IPS DF 6.9 (cell line): ENCODE measurements at places on chromosomes 5 and 9.

DNA sequence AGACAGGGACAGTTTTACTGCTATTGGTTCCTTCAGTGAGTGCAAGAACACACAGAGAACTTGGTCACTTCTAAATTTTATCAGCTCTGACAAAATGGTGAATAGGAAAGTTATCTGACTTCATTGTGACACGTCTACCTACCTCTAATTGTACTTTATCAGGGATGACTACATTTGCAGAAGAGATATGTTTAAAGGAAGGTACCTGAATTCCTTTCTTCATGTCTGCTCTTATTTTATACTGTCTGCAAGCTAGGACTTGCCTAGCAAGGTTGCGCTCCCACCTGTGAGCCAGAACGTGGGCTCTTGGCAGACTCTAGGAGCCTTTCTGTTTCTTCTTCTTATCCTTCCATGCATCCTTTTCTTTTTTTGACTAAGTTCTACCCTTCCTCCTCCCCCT lies 1.6 kb downstream of the SLC27A6 start:
- peaks cover 6% of the 10 kb centered on the region; the same call in 1 of the 2 replicates for H3K27me3 ChIP-seq
- H3K27ac ChIP-seq = no peak overlapping the region
- no peaks in the 10 kb centered on the region for H3K36me3 ChIP-seq
- no peak for DNase-seq
- H3K4me1 ChIP-seq = peaks cover 2% of the 10 kb centered on the region; the same call in 1 of the 2 replicates

DNA sequence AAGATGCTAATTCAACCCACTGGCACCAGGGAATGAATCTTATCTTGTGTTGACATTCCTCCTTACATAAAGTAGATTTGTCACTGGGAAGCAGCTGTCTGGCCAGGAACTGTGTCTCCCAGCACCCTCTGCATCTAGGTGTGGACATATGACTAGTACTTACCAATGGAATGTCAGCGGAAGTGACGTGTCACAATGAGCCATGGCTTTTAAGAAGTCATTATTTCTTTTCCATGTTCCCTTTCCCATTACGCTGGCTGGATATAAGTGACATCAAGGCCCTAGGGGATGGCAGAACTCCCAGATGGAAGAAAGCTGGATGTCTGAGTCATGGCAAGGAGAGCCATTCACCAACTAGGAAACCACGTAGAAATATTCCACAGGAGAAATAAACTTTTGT lies 84.7 kb upstream of the MAST4 start:
- H3K27ac ChIP-seq = no peak overlapping the region
- no peaks in the 10 kb centered on the region for H3K36me3 ChIP-seq
- no peak for DNase-seq
- H3K27me3 ChIP-seq = no peaks in the 10 kb centered on the region

- H3K36me3 ChIP-seq = no peaks in the 10 kb centered on the region
- no peak overlapping the region for H3K27ac ChIP-seq
- H3K4me1 ChIP-seq = no peaks in the 10 kb centered on the region
- H3K4me3 ChIP-seq = no peak overlapping the region
- H3K27me3 ChIP-seq = no peaks in the 10 kb centered on the region
These were observed 239.7 kb downstream of the MLLT3 start for GRCh38 chr9:20382460-20383071.

- H3K36me3 ChIP-seq = no peaks in the 10 kb centered on the region
- H3K27me3 ChIP-seq = no peaks in the 10 kb centered on the region
- no peak overlapping the region for H3K4me3 ChIP-seq
- no peaks in the 10 kb centered on the region for H3K4me1 ChIP-seq
- no peak for DNase-seq
- H3K27ac ChIP-seq = no peak overlapping the region
These were observed 85.7 kb upstream of the SGCD start for GRCh38 chr5:156241266-156241665.

GRCh38 chr5:173780235-173781234 lies 107.6 kb upstream of the CPEB4 start:
- no peaks in the 10 kb centered on the region for H3K27me3 ChIP-seq
- peaks cover 1% of the 10 kb centered on the region; the same call in 1 of the 2 replicates for H3K4me1 ChIP-seq
- no peak overlapping the region for H3K4me3 ChIP-seq
- no peak for DNase-seq

- H3K4me3 ChIP-seq = no peak overlapping the region
- DNase-seq = no peak
- no peaks in the 10 kb centered on the region for H3K4me1 ChIP-seq
- H3K27ac ChIP-seq = no peak overlapping the region
These were observed 52.1 kb downstream of the SSBP2 start for GRCh38 chr5:81698813-81699212.

- no peak overlapping the region for H3K27ac ChIP-seq
- H3K27me3 ChIP-seq = no peaks in the 10 kb centered on the region
- no peaks in the 10 kb centered on the region for H3K36me3 ChIP-seq
These were observed 20.7 kb upstream of the EBF1 start for GRCh38 chr5:159120446-159120845.

GRCh38 chr5:158701007-158701391 lies 398.7 kb downstream of the EBF1 start:
- no peak overlapping the region for H3K4me3 ChIP-seq
- DNase-seq = no peak
- H3K27ac ChIP-seq = no peak overlapping the region

- DNase-seq = no peak
- no peaks in the 10 kb centered on the region; the same call in 1 of the 2 replicates for H3K4me1 ChIP-seq
- peaks cover 3% of the 10 kb centered on the region; the same call in 1 of the 2 replicates for H3K36me3 ChIP-seq
These were observed 55.0 kb upstream of the BNC2 start for GRCh38 chr9:16925426-16925825.

GRCh38 chr5:1867114-1867814 lies 15.5 kb downstream of the IRX4 start:
- DNase-seq = no peak
- no peak overlapping the region for H3K27ac ChIP-seq
- H3K4me1 ChIP-seq = 0 out of 2 replicates have a peak, but pooled peaks cover 1% of the 10 kb centered on the region
- H3K27me3 ChIP-seq = no peaks in the 10 kb centered on the region
- no peak overlapping the region for H3K4me3 ChIP-seq
- H3K36me3 ChIP-seq = no peaks in the 10 kb centered on the region

GRCh38 chr5:153584126-153584959 lies 93.9 kb downstream of the GRIA1 start:
- H3K27ac ChIP-seq = no peak overlapping the region
- no peaks in the 10 kb centered on the region for H3K4me1 ChIP-seq
- no peak for DNase-seq
- no peaks in the 10 kb centered on the region for H3K36me3 ChIP-seq
- no peak overlapping the region for H3K4me3 ChIP-seq
- no peaks in the 10 kb centered on the region for H3K27me3 ChIP-seq

GRCh38 chr5:72067682-72068470 lies 39.4 kb upstream of the MAP1B start:
- H3K36me3 ChIP-seq = no peaks in the 10 kb centered on the region
- DNase-seq = no peak
- H3K27me3 ChIP-seq = no peaks in the 10 kb centered on the region
- no peak overlapping the region for H3K27ac ChIP-seq
- H3K4me1 ChIP-seq = peaks cover 5% of the 10 kb centered on the region; the same call in 1 of the 2 replicates

- H3K4me3 ChIP-seq = no peak overlapping the region
- no peaks in the 10 kb centered on the region for H3K27me3 ChIP-seq
- no peak overlapping the region for H3K27ac ChIP-seq
- H3K36me3 ChIP-seq = no peaks in the 10 kb centered on the region
- no peak for DNase-seq
These were observed 72.5 kb upstream of the SLC1A1 start for GRCh38 chr9:4417578-4418325.

GRCh38 chr5:139064613-139065012 lies 133.6 kb downstream of the SIL1 start:
- H3K27me3 ChIP-seq = no peaks in the 10 kb centered on the region
- H3K4me1 ChIP-seq = peaks cover 4% of the 10 kb centered on the region
- H3K4me3 ChIP-seq = no peak overlapping the region
- no peak for DNase-seq
- H3K36me3 ChIP-seq = no peaks in the 10 kb centered on the region

GRCh38 chr5:57258052-57258451 lies 84.2 kb downstream of the GPBP1 start:
- peaks cover 2% of the 10 kb centered on the region; the same call in 1 of the 2 replicates for H3K36me3 ChIP-seq
- H3K27ac ChIP-seq = no peak overlapping the region
- H3K4me3 ChIP-seq = no peak overlapping the region
